ENCODE measurements at places on chromosomes 4 and X.

DNA sequence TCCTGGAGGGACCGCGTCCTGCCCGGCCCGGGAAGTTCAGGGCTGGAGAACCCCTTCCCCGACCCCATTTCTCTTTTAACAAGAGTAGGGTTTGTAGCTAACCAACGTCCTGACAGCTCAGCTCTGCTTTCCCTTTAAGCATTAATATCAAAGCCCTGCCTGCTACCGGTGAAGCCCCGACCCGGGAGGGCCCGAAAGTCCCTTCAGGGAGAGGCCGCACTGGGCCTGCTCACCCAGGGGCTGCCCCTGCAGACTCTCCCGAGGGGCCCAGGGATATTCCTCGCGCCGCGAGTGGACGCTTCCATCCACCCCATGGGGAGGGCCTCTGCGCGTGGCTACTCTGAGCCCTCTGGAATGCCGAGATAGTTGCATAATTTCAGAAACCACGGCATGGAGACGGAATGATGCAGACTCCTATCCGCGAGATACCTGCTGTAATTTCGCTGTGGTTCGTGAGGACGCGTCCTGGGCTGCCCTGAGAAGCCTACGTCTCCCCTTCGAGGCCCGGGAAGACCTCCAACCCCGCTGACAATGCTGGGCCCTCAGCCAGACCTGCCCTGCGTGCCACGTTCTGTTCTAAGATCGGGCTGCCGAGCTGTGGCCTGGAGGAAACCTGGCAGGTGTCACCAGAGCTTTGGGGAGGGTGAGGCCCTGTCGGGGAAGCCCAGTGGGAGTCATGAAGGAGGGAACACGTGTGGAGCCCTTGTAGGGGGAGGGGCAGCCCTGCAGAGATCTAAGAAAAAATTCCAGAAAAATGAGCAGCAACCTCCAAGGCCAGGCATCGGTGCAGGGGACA lies 999 bp upstream of the CTBP1 start:
- peak; percentile 30 for DNase-seq

DNA sequence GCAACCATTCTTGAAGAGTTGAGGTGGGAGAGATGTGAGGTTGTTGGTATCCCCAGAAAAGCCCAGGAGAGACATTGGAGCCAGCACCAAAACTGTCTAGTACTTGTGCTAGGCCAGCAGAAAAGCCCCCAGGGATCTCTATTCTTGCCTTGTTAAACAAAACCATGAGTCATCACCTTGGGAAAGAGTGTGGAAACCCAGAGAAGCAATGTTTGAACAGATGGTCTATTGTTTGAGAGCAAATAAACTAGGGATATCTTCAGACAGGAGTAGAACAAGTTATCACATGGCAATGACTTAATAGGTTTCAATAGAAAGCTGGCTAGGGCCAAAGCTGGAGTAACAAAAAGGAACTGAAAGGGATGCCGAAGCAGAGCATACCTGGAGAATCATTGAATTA lies 195.7 kb upstream of the CASK start:
- no peak for DNase-seq

DNA sequence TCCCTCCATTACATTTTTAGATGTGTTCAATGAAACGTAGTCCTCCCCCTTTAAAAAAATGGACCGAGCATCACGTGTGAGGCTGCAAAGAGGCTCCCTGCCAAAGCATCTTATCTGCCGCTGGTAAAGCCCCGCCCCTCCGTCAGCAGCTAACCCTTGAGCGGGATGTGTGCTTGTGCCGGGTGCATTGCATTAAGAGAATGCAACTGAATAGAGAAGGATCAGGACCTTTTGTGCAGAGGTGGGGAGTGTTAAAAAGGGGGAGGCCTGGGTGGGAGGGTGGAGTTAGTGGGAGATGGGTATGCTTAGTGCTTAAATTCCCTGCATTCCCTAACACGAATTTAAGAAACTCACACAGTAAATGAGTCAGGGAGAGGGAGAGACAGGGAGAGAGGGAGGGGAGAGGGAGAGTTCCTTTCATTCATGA lies 66.0 kb downstream of the TBL1X start:
- peak; percentile 6 for DNase-seq

DNA sequence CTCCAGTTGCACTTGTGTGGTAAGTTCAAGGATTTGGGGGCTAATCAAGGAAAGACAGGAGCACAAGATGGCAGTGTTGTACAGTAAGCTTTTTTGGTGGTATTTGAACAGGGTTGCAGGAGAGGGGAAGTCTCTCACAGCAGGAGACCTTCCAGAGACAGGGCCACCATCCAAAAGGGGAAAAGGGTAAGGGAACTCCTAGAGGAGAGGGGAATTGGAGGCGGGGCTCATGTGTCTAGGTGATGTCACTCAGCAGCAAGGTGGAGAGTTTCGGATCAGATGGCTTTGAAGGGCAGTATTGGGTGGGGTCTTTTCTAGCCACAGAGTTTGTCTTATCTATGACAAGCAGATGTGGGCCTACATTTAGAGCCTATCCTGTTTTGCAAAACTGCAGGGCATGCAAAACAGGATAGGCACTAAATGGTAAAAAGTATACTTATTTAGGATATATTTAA lies 13.4 kb upstream of the RNF175 start:
- no peak for DNase-seq

GRCh38 chr4:23060776-23061175 lies 368.0 kb downstream of the GBA3 start:
- DNase-seq = no peak

DNA sequence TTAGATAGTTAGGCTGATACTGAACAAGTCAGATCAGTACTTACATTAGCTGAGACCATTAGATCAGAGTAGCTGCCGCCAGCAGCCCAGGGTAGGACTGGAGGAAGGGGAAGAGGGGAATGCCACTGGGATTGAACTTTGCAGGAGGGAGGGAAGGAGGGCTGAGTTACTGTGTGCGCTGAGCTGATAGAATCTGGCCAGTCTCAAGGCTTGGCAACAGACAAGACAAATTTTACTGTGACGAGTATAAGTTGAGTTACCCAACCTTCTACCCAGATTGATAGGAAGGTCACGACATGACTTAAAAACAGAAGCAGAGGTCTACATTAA lies 372.1 kb downstream of the OPHN1 start:
- no peak for DNase-seq

DNA sequence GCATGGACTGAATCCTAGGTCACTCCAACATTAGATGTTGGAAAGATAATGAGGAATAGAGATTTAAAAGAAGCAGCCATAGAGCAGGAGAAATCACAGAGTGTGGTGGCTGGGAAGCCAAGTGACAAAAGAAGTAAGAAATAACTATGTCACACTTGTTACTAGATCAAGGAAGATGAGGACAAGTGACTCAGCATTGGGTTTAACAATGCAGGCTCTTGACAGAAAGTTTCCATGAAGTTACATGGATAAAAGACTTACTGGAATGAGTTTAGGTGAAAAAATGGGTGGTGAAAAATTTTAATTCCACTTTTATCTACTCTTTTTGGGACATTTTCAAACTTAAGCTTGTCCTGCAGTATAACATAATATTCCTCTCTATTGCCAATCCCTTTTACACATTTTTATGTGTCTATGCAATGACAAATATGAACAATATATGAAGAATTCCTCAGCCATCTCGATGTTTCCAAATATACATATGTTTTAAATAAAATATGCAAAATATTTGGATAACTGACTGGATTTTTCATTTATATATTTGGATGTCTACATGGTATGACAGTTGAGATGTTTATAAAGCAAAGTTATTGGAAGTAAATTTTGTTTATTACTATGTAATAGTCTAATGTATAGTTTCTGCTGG lies 462.6 kb downstream of the IL15 start:
- no peak for DNase-seq

GRCh38 chr4:52657618-52658501 lies 1.2 kb downstream of the USP46 start:
- DNase-seq = no peak

- DNase-seq = no peak
Observed at GRCh38 chrX:130144509-130144908, 21.1 kb downstream of the AIFM1 start.

DNA sequence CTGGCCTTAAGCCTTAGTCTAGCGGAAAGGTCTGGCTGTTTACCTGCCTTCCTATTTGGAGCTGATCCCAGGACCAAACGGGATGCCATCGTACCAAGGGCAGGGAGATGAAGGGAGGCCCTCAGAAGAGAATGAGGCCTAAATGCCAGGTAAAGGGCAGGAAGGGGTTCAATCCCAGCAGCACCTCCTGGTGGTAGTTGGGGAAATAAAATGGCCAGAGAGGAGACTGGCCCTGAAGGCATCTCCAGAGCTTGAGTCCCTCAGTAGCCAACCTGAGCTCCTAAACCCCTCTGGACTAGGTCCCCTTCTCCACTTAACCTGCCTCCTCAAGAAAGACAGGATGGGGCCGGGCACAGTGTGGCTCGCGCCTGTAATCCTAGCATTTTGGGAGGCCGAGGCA lies 53.7 kb downstream of the KDM5C start:
- no peak for DNase-seq

DNA sequence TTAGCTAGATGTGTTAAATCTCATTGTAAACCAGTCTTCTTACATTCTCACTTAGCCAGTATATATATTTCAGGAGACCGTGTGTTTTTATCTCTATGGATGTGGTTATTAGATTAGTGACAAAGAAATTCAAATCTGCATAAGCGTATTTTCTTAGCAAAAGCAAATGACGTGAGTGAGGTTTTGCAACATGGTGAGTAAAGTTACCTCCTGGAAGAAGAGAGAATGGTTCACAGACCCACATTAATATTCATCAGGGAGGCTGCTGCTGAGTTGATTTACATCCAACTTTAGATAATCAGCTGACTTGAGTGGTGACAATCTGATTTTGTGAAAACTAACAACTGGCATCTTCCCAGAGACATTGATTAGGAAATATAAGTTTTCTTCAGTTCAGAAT lies 589.9 kb upstream of the GALNT7 start:
- DNase-seq = no peak

- no peak for DNase-seq
Observed at GRCh38 chrX:69094977-69095669, 70.1 kb downstream of the PJA1 start.

DNA sequence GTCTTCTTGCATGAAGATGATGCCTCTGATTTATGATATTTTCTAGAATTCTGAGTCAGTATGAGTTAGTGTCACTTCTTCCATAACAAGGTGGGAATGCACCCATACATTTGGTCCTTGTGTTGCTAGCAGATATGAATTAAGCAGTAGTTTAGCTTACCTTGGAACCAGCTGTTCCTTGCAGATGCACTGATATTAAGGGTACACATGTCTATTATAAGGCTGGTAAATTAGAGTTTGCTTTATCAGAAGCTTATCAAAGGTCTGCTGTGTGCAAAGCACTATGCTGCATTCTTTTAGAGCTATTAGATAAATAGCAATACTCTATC lies 36.5 kb downstream of the AFF1 start:
- DNase-seq = no peak

- DNase-seq = no peak
Observed at GRCh38 chr4:82491251-82491960, 61.0 kb downstream of the ENOPH1 start.

Measured in activated T-helper 1 cell treated with anti-CD3 and anti-CD28 coated beads, Interleukin-2, amount 50 U/mL, for 16 hours (primary cell).